NCI-H1105 treated with DMSO at 0.1 percent for 48 hours (cell line): ENCODE measurements at places on chromosomes 12 and 14.

GRCh38 chr12:109595321-109595902 lies 21.8 kb downstream of the MVK start:
- DNase-seq: no peak

- DNase-seq: no peak
Observed at GRCh38 chr12:89960011-89960507, 251.4 kb upstream of the ATP2B1 start.

DNA sequence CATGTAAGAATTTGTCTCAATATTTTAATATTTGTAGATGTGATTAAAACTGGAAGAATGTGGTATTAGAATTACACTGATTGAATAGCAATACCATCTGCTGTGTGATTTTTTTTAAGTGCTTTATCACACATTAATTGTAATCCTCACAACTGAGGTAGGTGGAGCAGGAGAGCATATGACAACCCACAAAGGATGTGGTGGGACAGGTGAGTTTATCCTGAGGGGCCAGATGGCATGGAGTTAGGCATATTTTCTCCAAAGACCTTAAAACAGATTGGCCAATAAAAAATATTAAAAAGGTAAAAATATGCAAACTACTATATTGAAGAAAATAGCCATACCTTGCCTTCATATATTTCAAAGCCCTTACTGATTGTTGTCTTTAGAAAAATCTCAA lies 7.8 kb downstream of the LRRC10 start:
- no peak for DNase-seq

GRCh38 chr12:129966146-129966995 lies 62.5 kb upstream of the TMEM132D start:
- DNase-seq: no peak

DNA sequence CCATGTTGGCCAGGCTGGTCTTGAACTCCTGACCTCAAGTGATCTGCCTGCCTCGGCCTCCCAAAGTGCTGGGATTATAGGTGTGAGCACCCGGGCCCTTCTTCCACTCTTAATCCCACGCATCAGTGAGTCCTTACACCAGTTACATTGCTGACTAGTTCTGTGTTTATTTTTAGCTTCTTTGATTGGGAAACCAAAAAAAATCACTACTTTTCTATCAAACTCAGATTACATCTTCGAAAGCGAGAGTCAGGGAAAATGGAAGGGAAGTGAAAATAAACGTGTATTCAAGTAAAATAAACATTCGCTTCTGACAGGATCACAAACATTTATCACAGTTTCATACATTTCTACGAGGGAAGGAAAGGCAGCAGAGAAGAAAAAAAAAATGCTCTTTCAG lies 32.2 kb downstream of the FGD6 start:
- no peak for DNase-seq
